Ovary (tissue), 10 donors: ENCODE measurements at places on chromosomes 5 and 9.

DNA sequence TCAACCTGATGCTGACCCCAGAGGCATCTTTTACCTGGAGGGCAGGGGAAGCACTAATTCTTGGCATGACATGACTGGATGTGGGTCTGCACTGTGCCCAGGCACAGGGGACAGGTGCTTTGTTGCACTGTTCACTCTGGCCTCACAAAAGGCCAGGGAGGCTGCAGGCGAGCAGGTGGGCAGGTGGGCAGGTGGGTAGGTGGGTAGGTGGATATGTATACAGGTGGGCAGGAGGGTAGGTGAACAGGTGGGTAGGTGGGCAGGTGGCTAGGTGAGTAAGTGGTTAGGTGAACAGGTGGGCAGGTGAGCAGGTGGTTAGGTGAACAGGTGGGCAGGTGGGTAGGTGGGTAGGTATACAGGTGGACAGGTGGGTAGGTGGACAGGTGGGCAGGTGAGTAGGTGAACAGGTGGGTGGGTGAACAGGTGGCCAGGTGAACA lies 1.5 kb downstream of the PAEP start:
- DNase-seq = no peak

GRCh38 chr5:66967826-66968262 lies 228.8 kb downstream of the CD180 start:
- DNase-seq = no peak

GRCh38 chr9:215631-216155 lies 1.0 kb downstream of the DOCK8 start:
- DNase-seq = no peak

GRCh38 chr9:129071526-129072126 lies 9.3 kb upstream of the DOLPP1 start:
- no peak for DNase-seq

- no peak for DNase-seq
Observed at GRCh38 chr5:10102706-10103497, 146.8 kb downstream of the ATPSCKMT start.

DNA sequence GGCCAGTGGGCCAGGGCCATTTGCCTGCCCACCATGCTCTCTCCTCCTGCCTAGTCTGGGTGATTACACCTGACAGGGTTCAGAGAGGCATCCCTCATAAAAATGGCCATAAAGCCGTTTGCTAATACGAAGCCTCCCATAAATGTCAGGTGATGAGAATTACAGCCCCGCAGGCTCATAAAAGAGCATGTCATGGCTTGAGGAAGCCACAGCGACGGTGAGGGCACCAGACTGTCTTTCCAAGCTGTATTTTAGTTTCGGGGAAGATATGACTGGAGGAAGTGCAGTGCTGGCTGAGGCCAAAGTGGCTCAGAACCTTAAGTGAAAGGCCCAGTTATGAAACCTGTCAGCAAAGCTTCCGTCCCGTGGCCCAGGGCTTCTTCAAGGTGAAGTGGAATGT lies 18.5 kb upstream of the TCERG1 start:
- DNase-seq = no peak

DNA sequence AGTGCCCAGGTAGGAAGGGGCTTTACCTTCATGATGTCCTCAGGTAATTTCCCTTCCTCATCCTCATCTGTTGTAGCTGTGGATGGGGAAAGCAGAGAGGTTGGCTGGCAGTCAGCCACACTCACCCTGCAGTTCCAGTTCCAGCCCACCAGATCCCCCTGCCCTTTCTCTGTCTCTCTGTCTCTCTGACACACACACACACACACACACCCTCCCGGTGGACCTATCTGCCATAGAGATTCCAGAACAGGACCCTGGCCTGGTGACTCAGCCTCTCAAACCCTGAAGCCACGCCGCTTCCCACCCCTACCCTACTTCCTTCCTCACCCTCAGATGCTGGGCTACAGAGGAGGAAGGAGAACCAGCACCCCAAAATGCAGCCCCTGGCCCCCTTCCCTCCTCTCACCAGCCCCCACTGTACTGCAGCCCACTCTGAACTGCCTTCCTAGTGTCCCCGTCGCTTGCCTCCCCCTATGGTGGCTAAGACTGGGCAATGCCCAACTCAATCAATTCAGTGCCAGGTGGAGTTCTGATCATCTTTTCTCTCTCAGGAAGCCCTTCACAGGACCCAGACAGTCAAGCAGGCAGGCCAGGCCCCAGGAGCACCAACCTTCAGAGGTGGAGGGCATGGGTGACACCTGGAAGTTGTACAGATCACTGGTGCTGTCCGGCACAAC lies 4.8 kb downstream of the IRF1 start:
- DNase-seq = peak; percentile 28

DNA sequence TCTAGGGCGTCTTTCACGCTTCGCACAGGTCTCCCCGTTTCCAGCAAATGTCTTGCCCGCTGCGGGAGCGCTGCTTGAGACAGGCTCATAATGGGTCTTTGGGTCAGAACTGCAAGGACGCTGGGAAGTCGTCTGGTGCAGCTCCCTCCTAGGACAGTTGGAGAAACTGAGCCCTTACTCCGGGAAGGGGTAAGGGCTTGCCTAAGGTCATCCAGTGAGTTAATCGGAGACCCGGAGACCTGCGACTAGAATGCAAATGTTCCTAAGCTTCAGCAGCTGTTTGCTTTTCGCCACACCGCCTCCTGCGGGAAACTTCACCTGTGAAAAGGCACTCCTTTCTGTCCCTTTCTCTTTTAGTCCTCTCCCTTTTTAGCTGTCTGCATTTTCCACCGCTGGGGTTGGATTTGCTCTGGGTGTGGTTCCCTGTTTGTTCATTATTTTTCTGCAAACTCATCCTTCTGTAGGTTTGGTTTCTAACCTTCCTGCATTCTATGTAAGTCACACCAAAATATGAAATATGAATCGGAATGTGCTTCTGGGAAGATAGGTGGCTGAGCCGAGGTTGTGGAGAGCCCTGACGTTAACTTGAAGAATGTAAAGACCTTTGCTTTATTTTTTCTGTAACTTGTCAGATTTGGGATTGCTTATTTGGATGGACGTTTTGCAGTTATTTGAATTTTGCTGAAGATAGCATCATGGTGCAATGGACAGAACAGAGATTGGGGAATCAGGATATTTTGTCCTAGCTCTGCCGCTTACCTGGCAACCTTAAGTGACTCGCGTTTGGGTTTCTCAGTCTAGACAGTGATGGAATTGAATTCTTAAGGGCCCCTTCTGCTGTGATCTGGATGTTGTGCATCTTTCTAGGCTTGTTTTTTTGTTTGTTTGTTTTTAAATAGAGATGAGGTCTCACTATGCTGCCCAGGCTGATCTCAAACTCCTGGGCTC lies 909 bp downstream of the SLC36A1 start:
- DNase-seq = peak; percentile 21

DNA sequence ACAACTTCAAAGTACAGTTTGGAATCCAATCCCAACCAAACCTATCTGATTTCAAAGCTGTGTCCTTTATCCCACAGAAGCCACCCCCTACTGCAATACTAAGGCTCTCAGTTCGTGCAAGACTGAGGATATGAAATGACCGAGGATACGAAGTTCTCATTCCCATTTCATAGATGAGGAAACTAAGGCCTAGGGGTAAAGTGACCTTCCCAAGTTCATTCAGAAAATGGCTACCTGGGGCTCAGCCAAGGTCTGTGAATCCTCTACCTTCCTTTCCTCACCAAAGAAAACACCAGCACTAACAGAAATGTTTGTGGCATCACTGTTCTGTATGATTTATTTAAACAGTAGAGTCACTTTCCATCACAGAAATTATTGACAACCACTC lies 5.4 kb downstream of the KIAA1191 start:
- DNase-seq = no peak

DNA sequence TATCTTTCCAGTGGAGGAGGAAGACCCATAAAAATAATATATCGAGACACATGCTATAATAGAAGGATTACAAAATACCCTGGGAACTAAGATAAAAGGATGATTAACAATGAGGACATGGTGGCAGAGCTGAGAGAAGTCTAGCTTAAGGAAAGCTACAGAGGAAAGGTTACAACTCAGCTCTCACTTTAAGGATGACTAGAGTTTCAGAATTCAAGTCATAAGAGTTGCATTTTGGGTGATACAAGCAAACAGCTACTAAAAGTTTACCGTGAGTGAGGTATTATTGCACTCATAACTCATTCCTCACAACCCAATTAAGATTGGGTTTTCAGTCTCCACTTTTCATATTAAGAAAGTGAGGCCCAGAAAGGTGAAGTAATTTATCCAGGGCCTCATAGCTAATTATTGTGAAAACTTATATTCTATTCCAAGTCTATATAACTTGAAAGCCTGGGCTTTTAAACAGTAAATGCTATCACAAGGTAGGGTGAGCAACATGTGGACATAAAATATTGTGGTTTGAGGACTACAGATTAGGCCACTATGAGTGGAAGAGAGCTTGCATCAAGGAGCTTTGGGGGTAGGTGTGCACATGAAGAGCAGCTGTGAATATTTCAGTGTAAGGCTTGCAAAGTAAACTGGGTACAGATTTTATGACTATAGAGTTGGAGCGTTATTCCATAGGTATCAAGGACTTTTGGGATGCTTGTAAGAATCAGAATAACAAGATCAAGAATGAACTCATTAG lies 28.0 kb downstream of the JAKMIP2 start:
- DNase-seq = no peak

GRCh38 chr5:56569076-56569475 lies 246.3 kb upstream of the MAP3K1 start:
- no peak for DNase-seq

DNA sequence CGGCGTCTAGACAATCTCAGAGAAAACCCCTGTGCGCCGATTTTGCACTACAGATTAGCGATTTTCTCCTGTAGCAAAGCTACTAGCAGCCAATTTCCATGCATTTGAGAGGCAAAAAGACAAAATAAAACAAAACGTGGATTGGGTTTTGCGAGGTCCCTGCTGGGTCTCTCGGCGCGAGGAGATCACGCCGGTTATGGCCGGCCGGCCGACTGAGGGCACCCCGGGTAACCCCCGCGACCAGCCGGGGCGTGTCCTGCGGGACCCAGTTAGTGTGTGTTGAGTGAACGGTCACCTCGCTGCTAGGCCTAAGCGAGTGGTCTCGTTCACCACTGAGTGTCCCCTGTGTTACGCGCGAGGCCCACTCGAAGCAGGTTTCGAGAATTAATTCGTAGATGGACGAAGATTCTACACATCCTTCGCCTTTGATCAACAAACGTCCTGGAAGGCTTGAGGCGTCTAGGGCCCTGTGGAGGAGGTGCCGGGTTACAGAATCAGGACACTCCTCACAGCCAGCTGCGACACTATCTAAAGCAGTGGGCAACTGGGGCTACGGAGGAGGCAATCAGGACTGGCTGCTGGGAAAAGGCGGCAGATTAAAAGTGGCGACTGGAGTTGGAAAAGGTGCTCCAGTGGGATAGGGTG lies 764 bp upstream of the VDAC1 start:
- peak; percentile 42 for DNase-seq

GRCh38 chr5:44663991-44664710 lies 144.6 kb upstream of the MRPS30 start:
- DNase-seq = no peak

GRCh38 chr5:127053049-127053448 lies 20.3 kb downstream of the C5orf63 start:
- no peak for DNase-seq

DNA sequence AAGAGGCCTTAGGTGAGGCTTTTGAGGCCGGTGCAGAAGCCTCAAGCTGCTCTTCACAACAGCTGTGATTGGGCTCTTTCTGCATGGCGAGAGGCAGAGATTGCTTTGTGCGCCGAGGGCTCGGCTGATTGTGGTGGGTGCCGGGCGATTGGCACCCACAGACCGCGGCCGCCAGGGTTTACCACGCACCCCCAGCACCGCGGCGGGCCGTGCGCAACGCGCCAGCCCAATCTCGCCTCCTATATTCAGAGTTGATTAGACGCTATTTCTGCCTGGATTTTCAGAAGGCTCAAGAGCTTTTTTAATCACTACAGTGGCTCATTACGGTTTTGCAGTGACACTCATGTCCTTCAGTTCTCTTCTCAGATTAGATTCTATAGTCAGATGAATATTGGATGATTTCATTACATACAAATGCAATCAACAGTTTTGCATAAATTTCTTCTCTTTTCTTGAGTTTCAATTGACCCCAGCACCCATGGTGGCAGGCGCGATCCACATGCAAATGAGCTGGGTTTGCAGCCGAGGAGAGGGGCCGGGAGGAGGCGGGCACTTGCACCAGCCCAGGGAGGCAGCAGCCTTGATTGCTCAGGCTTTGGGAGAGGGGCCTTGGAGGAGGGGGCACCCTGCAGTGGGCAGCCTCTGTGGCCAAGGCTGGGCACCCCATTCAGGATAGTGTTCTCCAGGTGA lies 33.8 kb upstream of the PTGS1 start:
- DNase-seq = no peak

GRCh38 chr5:131005963-131006684 lies 158.9 kb downstream of the HINT1 start:
- no peak for DNase-seq

DNA sequence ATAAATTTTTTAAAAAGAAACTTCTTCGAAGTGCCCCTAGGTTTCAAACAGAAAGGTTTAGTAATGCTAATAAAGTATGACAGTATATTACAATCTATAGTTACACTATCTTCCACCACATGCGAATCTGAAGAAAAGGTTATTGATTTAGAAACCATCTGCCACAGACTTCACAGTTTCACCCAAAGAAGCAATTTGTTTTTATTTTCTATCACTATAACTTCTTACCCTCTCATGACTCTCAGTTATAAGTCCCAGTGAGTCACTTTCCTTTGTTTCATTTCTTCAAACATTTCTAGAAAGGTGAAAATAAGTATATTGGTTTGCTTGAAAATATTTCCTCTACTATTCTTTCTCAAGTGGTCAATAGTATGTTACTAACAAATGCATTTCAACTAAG lies 93.6 kb downstream of the MCTP1 start:
- DNase-seq = no peak

DNA sequence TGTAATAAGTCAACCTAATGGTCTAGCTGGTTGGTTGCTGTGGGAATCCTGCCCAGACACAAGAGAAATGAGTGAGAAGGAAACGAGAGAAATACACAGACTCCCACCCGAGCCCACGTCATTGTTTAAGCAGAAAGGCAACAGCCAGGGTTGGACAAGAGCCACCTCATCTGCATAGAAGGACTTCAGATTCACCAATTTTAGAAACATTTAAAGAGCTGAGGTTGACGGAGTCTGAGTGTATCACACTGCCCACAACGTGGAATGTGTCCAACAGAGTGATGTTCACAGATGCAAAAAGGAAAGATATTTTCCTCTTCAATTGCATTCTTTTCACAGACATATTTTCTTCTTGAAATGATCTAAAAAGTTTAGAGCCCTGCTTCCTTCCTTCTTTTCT lies 349.5 kb downstream of the AGTPBP1 start:
- no peak for DNase-seq

- DNase-seq = no peak
Observed at GRCh38 chr5:151612689-151613427, 21.7 kb upstream of the FAT2 start.

DNA sequence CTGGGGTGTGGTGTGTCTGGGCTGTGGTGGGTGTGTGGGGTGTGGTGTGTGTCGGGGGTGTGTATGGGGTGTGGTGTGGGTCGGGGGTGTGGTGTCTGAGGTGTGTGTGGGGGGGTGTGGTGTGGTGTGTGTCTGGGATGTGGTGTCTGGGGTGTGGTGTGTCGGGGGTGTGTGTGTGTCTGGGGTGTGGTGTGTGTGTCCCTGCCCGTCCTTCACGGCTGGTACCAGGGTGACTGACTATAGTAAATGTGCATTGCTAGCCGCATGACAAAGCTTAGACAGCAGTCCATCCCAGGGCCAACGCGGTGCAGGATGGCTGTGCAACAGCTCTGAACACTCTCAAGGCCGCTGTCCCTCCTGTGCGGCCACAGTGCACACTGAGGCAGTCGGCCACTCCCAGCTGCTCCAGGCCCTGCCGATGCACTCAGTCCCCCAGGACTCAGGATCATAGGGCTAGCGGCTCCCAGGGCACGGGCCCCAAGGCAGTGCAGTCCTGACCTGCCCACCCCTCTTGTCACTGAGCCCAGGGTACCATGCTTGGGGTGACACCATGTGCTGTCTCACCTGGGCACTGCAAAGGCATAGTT lies 54.0 kb downstream of the SECISBP2 start:
- no peak for DNase-seq
